ENCODE measurements at places on chromosomes 12 and 14.

DNA sequence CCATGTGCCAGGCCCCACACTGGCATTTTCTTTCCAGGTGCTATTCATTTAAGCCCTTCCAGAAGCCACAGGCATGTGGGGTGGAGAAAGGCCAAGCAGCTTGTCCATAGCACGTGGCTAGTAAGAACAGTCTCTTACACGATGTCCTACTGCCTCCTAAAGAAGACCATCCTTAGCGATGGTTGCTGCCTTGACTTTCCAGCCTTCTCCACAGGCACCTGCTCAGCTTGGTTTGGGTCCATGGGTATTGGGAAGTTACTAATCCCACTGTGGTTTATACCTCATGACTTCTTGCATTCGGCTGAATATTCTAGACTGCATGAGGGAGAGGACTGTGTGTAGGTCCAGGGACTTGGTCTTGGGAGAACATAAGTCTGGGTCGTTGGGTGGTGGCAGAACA lies 49.2 kb downstream of the NINJ2 start:
- no peak for DNase-seq

GRCh38 chr12:109718390-109718789 lies 4.8 kb downstream of the FAM222A start:
- DNase-seq, result no peak

GRCh38 chr12:33223956-33224355 lies 215.7 kb downstream of the SYT10 start:
- DNase-seq, result no peak

DNA sequence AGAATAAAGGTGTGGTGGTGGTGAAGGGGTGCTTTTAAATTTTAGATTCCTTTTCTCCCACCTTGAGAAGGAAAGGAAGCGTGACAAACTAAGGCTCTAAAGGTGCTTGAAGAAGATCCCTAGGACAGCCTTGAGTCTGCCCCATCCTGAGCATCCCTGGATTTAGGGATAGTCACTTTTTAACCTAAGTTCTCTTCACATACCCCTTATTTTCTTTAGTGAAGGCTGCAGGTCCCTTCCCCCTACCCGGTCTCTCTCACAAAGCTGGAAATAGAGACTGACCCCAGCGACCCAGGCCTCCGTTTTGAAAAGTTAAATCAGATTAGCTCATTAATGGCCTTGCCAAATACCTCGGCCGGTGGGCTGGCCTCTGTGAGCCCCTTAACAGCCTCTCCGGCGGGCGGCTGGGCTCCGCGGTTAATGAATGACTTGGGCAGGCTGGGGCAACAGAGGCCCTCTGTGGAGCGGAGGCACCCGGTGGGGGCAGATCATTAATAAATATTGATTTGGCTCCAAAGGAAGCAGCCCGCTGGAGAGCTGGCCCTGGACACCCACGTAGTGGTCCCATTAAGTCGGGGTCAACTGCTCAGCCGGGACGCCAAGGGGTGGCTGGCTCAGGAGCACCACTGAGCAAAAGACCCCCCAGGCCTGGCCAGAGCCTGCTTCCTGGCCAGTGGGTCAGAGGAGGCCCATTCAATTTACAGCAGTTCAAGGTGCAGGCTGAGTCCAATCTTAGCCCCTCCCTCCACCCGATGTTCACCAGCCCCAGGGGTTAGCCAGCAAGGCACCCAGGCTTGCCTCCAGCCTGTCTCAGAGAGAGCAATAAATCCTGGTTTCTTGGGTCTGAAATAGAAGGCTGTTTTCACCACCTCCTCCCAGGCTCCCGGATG lies 31.8 kb downstream of the PAH start:
- no peak for DNase-seq

- DNase-seq, result no peak
Measured at GRCh38 chr12:47281667-47282171, 202.0 kb upstream of the AMIGO2 start.
